Purkinje cell (primary cell): ENCODE measurements at places on chromosomes 4 and X. TPM values are rescaled to one million over a fixed set of nuclear protein-coding genes. Genes with fewer than 3 reads are reported as not detected.

Gene NLGN3
- 16.1 and 16.4 TPM in 2 replicates for polyA plus RNA-seq

Gene LIMCH1
- 86.4 and 111 TPM in 2 replicates for polyA plus RNA-seq

Gene CENPU
- polyA plus RNA-seq = 2.3 and 4.8 TPM in 2 replicates

Gene WNK3
- polyA plus RNA-seq = 8.3 and 11.7 TPM in 2 replicates

Gene AFF1
- 63.5 and 69.6 TPM in 2 replicates for polyA plus RNA-seq

Gene CABS1
- not detected in 2 replicates for polyA plus RNA-seq

Gene SPIN4
- 1.7 and 3.2 TPM in 2 replicates for polyA plus RNA-seq

Gene DCX
- 0.03 and 1.8 TPM in 2 replicates for polyA plus RNA-seq

Gene PSAPL1
- polyA plus RNA-seq = not detected in 2 replicates

Gene SULT1E1
- polyA plus RNA-seq = not detected in 2 replicates

Gene LGI2
- 0.54 and 0.90 TPM in 2 replicates for polyA plus RNA-seq

Gene GAGE12J
- not detected in 2 replicates for polyA plus RNA-seq

Gene CYBB
- 0.08 TPM in 1 of 2 replicates, not detected in the other for polyA plus RNA-seq

Gene FDCSP
- not detected in 2 replicates for polyA plus RNA-seq

Gene LAS1L
- polyA plus RNA-seq = 14.2 and 22.6 TPM in 2 replicates

Gene SLC7A11
- 3.5 and 5.0 TPM in 2 replicates for polyA plus RNA-seq

Gene MAGEB10
- not detected in 2 replicates for polyA plus RNA-seq

Gene CORIN
- polyA plus RNA-seq = 1.2 and 1.7 TPM in 2 replicates

Gene DMD
- 98.4 and 115 TPM in 2 replicates for polyA plus RNA-seq

Gene SLC49A3
- polyA plus RNA-seq = not detected in 2 replicates

Gene NAA15
- polyA plus RNA-seq = 23.0 and 25.1 TPM in 2 replicates

Gene ETDB
- polyA plus RNA-seq = not detected in 2 replicates

Gene DIAPH2
- polyA plus RNA-seq = 0.60 and 0.94 TPM in 2 replicates

Gene RTL5
- 3.0 and 3.5 TPM in 2 replicates for polyA plus RNA-seq

Gene MAGEA4
- not detected in 2 replicates for polyA plus RNA-seq

Gene GLRA3
- polyA plus RNA-seq = 13.2 and 18.9 TPM in 2 replicates

Gene BEX2
- polyA plus RNA-seq = 398 and 432 TPM in 2 replicates

Gene GLRB
- 193 and 222 TPM in 2 replicates for polyA plus RNA-seq

Gene REELD1
- 0.38 TPM in 1 of 2 replicates, not detected in the other for polyA plus RNA-seq

Gene NFXL1
- polyA plus RNA-seq = 4.6 and 8.6 TPM in 2 replicates

Gene LSM6
- 77.2 and 82.4 TPM in 2 replicates for polyA plus RNA-seq

Gene TMPRSS11B
- polyA plus RNA-seq = not detected in 2 replicates

Gene CXCL11
- not detected in 2 replicates for polyA plus RNA-seq

Gene HMGB2
- 54.6 and 57.0 TPM in 2 replicates for polyA plus RNA-seq

Gene KANTR
- polyA plus RNA-seq = 8.3 and 14.1 TPM in 2 replicates

Gene MSMO1
- polyA plus RNA-seq = 63.7 and 100 TPM in 2 replicates

Gene DKK2
- polyA plus RNA-seq = 2.3 TPM in 1 of 2 replicates, not detected in the other
